ENCODE measurements at places on chromosomes 11 and 22.
A peak's percentile ranks its signal among the peaks of the same experiment; 100 is the strongest.

DNA sequence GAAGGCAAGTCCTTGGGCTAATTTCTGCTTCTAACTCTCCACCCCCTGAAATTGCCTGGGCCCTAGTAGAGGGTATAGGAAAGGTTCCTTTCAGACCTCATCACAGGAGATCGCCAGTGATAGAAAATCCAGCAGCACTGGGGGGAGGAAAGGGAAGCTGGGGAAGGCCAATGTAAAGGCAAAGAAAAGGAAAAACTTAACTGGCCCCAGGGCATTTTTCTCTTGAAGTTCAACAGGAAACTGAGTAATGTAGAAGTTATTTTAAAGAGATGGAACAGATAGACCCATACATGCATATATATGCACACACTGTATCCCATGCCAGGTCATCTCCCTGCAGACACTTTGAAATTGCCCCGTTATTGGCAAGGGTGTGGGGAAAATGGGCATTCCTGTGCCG lies 134.0 kb downstream of the TRIM44 start:
- no peak for DNase-seq

GRCh38 chr22:24421428-24421931 lies 5.9 kb upstream of the ADORA2A start:
- DNase-seq, result no peak

GRCh38 chr11:131522851-131523250 lies 152.4 kb downstream of the NTM start:
- no peak for DNase-seq

- DNase-seq, result no peak
Observed at GRCh38 chr22:43302531-43303041, 40.6 kb downstream of the SCUBE1 start.

GRCh38 chr11:9099617-9100016 lies 8.2 kb upstream of the SCUBE2 start:
- no peak for DNase-seq

DNA sequence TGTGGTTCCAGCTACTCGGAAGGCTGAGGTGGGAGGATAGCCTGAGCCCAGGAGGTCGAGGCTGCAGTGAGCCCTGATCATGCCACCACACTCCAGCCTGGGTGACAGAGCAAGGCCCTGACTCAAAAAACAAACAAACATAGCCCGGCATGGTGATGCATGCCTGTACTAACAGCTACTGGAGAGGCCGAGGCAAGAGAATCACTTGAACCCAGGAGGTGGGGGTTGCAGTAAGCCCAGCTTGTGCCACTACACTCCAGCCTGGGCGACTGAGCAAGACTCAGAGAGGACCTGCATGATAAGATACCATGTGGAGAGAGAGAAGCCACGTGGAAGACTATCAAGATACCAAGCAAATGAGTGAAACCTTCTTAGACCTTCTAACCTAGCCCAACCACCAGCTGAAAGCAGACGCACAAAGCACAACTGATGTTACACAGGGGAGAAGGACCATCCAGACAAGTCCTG lies 36.1 kb downstream of the AMBRA1 start:
- DNase-seq, result no peak

DNA sequence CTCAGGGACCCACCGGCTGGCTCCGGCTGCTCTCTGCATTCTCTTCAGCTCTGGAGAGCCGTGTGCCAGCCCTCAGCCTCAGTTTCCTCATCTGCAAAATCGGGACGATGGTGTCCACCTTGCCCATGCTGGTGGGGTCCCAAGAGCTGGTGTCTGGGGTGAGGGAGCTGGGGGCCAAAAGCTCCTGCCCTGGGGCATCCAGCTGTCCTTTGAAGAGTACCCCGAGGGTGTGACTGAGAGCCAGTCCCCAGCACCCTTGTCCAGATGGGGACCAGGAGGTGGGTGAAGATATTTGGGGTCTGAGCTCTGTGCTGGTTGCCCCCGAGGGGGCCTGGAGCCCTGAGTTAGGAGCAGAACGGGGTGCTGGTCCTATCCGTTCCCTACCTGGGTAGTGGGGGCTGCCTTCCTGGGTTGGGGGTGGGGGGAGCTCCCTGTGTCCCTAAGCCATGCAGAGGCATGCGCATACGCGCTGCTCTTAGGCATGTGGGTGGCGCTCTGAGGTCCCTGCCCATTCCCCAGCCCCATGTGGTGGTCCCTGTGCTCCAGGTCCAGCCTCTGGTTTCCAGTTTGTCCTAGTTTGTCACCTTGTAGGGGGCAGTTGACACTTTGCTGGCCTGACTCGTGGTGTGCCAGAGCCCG lies 4.9 kb downstream of the LRP5 start:
- no peak for DNase-seq

GRCh38 chr11:47410370-47411264 lies 2.2 kb downstream of the SLC39A13 start:
- DNase-seq, result peak; percentile 52

DNA sequence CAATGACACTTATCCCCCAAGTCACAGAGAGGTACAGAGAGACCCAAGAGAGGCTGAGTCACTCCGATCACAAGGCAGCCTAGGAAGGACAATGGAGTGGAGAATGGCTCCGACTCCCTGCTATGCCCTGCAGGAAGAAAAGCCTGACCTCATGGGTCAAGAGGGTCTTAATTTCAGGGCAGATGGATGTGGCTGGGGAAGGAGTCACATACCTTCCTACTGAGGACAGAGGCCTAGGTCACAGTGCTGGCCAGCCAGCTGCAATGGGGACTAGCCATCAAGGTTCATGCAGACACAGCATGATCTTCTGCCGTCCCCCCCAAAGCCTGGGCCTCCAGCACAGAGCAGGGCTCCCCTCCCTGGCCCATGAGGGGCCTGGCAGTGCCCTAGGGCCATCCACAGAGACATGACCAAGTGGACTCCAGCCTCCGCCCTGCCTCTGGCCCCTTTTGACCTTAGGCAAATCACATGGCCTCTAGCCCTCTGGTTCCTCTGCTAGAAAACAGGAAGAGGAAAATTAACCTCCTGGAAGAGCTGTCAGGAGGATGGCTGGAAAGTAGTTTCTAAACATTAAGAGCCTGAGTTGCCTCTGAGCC lies 1.8 kb downstream of the ARRB1 start:
- DNase-seq, result no peak

DNA sequence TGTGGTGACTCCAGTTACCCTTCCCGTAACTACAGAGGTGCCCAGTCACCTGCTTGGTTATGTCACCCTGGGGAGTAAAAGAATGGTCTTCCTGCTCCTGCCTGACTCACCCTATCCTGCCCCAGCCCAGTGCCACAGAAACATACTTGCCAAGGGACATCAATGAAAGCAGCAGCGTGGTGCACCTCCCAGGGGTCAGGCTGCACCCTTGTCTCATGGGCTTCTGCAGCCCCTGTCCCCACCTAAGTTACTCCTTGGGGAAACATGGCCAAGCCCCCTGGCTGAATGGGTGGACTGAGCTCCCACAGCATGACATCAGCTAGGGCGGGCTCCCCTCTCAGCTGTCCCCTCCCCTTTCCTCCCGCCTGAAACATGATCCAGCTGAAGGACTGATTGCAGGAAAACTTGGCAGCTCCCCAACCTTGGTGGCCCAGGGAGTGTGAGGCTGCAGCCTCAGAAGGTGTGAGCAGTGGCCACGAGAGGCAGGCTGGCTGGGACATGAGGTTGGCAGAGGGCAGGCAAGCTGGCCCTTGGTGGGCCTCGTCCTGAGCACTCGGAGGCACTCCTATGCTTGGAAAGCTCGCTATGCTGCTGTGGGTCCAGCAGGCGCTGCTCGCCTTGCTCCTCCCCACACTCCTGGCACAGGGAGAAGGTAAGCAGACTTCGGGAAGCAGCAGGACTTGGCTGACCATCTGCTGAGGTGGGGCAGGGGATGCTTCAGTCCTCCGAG lies at the start of gene HTR3A:
HTR3A (plus strand) TSS at position 368 of the 730 bp plus-strand sequence; CDS start at position 586, 218 bp downstream.
- no peak for DNase-seq

GRCh38 chr22:31044262-31044861 lies 36.8 kb upstream of the SMTN start:
- no peak for DNase-seq

- no peak for DNase-seq
Observed at GRCh38 chr22:46484861-46485595, 52.4 kb downstream of the CELSR1 start.

GRCh38 chr11:115677190-115677589 lies 173.0 kb upstream of the CADM1 start:
- DNase-seq, result no peak

DNA sequence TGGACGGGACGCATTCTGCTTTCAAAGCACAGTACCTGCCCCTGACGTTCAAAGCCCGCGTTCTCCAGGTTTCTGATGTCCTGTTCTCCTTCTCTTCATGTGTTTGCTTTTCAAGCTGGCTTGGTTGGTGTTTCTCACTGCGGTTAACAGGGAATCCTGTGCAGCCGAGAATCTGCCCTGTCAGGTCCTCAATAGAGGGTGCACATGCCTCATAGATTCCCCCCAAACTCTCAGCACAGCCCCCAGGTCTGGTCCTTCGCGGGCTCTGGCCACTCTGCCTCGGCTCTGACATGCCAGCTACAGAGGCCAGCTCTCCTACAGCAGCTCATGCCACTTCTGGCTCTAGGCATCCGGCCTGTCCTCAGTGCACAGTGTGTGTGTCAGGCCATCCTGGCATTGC lies 1343.8 kb downstream of the TBC1D22A start:
- DNase-seq, result no peak

DNA sequence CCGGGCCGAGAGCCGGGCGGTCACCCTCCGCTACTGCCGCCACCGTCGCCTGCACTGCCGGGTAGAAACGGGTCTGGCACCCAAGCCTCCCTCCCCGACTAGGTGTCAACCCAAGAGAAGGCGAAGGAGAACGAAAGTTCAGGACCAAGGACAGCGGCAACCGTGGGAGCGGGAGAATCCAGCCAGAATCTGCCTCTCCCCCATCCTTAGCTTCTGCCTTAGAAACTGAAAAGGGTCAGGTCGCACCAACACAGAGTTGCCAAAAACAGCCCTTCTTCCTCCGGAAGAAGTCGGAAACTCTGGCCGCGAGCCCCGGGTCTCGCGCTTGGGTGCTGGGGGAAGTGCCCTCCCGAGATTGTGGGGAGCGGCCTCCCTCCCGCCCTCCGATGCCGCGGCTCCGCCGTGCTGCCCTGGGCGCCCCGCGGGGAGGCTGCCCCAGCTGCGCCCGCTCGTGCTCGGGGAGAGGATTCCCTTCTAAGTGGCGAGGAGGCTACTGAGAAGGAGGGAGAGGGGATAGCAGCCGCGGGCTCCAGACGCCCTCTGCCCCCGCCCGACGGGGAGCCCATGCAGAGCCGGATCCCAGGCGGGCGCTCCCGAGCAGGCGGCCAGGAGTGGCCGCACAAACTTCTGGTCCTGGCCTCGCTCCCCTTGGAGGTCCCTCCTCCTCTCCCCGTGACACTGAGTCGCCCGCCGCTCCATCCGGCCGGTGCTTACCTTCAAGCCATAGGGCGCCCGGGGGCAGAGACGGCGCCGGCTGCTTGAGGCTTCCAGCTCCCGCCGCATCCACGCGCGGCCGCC lies 637 bp downstream of the DRD2 start:
- DNase-seq, result no peak

DNA sequence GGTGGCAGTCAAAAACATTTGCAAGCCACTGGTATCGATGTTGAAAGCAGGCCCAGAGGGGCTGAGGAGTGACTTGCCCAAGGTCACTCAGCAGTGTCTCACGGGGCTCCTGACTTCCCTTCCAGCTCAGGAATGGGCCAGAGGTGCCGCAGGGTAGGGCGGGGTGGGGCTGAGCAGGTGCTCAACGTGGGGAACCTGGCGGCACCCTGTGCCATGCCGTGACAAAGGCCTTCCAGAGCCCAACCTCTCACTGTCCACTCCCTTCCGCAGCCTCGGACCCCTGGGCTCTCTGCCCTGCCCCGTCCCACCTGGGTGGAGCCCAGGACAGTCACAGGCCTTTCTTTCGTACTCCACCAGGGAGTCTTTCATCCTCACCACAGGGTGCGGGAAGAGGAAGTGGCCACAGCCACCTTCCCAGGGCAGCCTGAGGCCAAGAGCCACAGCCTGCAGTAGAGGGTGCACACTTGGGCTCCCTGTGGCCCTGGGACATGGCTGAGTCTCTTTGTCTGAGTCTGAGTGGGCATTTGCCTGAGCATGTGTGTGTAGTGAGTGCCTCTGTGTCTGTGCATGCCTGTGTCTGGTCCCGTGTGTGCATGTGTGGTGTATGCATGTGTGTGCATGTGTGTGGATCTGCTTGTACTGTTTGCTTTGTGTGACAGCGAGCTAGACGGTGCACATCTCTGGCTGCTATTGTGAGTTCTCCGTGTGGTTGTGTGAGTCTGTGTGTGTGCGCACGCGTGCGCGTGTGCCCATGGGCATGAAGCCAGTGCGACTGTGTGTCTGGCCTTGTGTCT lies 6.0 kb upstream of the LIF start:
- DNase-seq, result no peak

GRCh38 chr11:11390068-11390771 lies 37.2 kb upstream of the CSNK2A3 start:
- DNase-seq, result no peak

- peak; percentile 81 for DNase-seq
Observed at GRCh38 chr11:12235553-12235946, 125.2 kb downstream of the MICAL2 start.

GRCh38 chr11:1481861-1482441 lies 4.6 kb downstream of the MOB2 start:
- DNase-seq, result no peak

- DNase-seq, result peak; percentile 1
Observed at GRCh38 chr11:68798221-68798813, 43.4 kb downstream of the CPT1A start.

DNA sequence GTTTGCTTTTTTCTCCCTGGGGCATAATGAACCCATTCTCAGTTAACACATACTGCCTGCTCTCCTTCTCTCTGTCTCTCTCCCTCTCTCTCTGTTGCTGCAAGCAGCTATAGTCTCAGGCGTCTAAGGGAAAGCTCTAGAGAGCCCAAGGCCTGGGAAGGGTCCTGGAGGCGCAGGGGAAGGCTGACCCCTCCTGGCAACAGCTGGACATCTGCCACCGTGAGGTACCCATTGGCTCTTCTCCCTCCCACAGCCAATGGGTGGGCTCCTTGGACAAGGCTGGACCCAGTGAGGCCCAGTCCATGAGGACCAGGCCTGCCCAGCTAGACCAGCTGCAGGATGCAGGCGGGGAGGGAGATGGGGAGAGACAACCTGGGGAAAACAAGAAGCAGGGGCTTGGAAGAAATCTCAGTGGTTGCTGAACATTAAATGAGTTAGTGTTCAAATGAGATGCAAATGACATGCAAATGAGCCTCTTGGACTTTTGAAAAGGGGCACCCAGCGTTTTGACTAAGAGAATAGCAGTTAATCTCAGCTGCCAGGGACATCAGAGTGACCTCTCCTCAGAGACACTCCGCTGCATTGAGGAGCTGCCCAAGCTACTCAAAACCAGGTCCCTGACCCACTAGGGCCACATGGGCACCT lies 349.7 kb downstream of the BUD13 start:
- DNase-seq, result no peak

Measured in NCI-H1694 (cell line).